Posterior vena cava (tissue), 2 donors: ENCODE measurements at places on chromosomes 4 and X. TPM values are rescaled to one million over a fixed set of nuclear protein-coding genes. Genes with fewer than 3 reads are reported as not detected.

Gene FAM9C
- 0.19 TPM for total RNA-seq

Gene SRPX2
- 40.3 TPM for total RNA-seq

Gene KLHL13
- 13.0 TPM for total RNA-seq

Gene PNMA5
- not detected for total RNA-seq

- DNase-seq = no peak
Observed at GRCh38 chr4:83626245-83626836, 90.4 kb downstream of the GPAT3 start.

- DNase-seq = no peak
Observed at GRCh38 chr4:153014460-153014859, 78.3 kb downstream of the FHDC1 start.

GRCh38 chr4:86543560-86544309 is 50.4 kb upstream of the PTPN13 start:
- no peak for DNase-seq

DNA sequence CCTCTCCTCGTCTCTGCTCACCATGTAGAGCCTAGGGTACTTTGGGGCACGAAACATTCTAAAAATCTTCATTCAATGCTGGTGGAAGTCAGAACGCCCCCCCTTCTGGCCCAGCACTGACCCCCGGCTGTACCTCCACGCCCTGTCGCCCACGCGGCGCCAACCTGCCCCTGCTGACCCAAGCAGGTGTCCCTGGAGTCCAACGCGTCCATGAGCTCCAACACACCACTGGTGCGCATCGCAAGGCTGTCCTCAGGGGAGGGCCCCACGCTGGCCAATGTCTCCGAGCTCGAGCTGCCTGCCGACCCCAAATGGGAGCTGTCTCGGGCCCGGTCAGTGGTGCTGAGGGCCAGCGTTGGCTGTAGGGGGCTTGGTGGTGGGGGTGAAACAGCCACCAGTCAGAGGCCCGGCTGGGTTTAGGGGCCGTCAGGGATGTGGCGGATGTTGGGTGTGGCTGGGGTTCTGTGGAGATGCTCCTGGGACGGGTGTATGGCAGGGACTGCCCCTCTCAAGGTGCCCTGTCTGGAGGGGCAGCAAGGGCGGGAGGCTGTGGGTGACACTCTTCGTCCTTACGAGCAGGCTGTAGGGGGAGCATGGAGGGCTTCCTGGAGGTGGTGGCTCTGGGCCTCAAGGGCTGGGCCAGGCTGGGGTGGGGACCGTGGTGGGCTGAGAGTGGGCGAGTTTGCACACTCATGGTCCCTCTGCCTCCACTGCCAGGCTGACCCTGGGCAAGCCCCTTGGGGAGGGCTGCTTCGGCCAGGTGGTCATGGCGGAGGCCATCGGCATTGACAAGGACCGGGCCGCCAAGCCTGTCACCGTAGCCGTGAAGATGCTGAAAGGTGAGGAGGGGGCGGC is 11.8 kb downstream of the FGFR3 start:
- no peak for DNase-seq

DNA sequence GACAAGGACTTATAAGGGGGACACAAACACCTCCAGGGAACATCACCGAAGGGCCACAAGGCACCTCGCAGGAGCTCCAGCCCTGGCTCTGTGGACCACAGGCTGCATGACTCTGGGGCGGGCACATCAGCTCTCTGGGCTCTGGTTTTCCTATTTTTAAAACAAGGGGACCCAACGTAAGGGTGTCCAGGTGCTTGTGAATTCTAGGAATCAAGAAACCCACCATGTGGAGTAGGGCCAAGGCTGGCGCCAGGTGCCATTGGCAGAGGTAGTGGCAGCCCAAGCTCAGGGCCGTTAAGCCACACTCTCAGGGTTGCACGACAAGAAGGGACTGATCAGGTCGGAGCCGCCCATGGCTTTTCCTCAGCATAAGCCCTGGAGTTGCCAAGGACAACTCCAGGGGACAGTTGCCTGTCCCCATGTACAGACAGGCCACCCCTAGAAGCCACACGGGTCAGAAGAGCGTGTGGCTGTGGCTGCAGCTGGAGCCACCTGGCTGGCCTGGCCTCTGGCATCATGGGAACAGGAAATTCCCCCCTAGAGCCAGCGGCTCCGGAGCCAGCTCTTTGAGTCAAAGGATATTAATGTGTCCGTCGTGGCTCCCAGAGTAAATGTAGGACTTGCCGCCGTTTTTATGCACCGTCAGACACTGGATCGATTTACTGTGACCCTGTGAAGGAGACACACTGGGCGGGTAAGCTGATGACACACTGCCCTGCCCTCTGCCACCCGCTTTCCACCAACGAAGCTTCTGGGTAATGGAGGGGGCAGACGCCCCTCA is 32.5 kb downstream of the WDR1 start:
- DNase-seq = peak; percentile 78

DNA sequence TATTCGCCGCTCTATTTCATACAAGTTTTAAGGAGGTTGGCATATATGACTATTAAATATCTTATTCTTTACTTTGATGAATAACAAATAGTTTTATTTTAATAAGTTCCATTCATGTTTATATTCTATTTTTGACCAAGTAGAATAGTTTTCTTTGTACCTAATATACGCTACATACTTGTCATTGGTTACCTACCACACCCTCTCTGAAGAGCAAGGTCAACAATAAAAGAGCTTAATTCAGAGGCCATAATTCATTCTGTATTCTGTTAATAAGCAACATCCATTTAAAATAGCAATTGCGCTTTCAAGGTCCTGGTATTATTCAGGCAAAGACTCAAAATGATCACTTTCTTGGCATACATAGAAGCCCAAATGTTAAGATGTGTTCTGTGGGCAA is 24.3 kb upstream of the RBPJ start:
- no peak for DNase-seq

GRCh38 chr4:121326597-121326996 is 54.2 kb downstream of the QRFPR start:
- DNase-seq = no peak

DNA sequence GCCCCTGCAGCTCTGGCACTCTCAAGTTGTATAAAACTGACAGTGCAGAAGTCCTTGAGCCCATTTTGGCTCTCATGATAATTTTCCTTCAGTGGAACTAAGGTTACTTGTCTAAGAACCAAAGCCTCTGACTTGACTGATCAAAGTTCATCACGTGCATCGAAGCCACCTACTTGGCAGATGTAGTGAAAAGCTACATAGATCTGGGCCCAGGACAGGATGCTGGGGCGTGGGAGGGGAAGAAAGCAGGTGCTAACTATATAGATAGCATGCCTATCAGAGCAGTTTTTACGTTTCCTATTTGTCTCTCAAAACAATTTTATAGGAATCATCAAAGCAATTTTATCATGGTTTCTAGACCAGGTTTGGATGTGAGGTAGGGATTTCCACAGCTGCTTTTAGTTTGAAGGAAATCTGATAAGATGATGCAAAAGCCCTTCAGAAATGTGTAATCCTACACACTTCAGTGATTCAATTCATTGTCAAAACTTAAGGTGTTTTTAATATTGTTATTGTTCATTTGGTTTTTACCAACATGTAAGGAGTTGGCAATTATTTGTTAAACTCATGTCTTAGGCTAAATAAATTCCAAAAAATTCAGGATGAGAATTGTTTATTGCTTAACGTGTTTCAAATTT is 1.2 kb upstream of the CD40LG start:
- no peak for DNase-seq

- DNase-seq = no peak
Observed at GRCh38 chr4:66465111-66465510, 794.8 kb upstream of the EPHA5 start.
